ENCODE measurements at places on chromosomes 2 and 18. TPM values are rescaled to one million over a fixed set of nuclear protein-coding genes. Genes with fewer than 3 reads are reported as not detected.

- DNase-seq: no peak
Observed at GRCh38 chr18:76445741-76446232, 49.3 kb downstream of the ZNF516 start.

DNA sequence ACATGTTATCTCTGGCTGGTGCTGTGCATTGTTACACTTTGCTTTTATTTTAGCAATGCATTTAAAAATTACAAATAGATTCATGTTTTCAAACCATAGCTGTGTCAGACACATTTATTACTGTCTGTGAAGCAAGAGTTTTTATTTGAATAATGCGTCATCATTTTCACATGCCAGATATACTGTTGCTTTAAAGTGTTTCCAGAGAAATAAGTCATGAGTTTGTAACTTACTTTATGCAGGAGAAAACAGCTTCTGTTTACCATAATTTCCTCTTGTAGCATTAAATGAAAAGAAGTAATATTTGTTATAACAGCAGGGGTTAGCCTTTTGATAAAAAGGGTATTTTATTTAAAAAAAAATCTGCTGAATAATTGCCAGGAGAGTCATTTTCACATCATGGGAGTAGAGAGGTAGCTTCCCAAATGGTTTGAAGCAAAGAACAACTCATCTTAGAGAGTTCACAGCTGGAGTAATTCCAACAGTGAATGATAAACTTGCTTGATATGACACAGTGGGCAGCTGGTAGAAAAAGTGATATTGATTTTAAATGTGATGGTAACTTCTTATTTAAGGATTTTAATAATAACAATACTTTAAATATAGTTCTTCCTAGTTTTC, 1274.5 kb upstream of the CRIM1 start:
- no peak for DNase-seq

DNA sequence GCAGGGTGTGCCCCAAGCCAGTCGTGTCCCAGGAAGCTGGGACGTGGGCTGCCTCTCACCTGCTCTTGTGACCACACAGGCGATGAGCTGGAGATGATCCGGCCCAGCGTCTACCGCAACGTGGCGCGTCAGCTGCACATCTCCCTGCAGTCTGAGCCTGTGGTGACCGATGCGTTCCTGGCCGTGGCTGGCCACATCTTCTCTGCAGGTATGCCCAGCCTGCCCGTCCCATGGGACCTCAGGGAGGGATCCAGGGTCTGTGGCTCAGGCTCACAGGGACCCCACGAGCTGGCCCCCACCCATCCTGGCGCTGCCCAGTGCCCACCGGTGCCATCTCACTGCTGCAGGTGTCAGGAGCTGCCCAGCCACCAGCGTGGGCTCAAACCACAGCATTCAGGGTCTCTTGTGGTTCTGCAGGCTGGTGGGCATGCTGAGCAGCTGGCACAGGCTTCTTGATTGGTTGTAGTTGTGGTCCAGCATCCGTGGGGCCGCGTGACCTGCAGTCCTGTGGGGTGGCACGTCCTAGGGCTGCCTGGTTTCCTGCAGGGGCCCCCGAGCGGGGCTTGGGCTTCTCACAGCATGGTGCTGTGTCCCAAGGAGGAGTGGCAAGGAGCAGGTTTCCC, 3.8 kb downstream of the BOK start:
- DNase-seq: no peak

GRCh38 chr2:237904831-237905599, 45.6 kb downstream of the RAMP1 start:
- DNase-seq: peak; percentile 81

Gene MPP4
- total RNA-seq: not detected
